Activated CD4-positive, alpha-beta T cell treated with anti-CD3 and anti-CD28 coated beads, Interleukin-2, amount 10 ng/mL, durations not matched to agents 24 days and 14 days (primary cell): ENCODE measurements at places on chromosomes 16 and 17. TPM values are rescaled to one million over a fixed set of nuclear protein-coding genes. Genes with fewer than 3 reads are reported as not detected.
A peak's percentile ranks its signal among the peaks of the same experiment; 100 is the strongest.

MYO1C gene
- 37.4 and 43.4 TPM in 2 replicates for total RNA-seq

SLC5A10 gene
- total RNA-seq, result not detected in 2 replicates

GRCh38 chr17:74337834-74338500 lies 11.9 kb downstream of the KIF19 start:
- DNase-seq, result no peak

MYL11 gene
- total RNA-seq, result 1.0 and 1.3 TPM in 2 replicates

TNS4 gene
- 13.1 and 16.8 TPM in 2 replicates for total RNA-seq

DNA sequence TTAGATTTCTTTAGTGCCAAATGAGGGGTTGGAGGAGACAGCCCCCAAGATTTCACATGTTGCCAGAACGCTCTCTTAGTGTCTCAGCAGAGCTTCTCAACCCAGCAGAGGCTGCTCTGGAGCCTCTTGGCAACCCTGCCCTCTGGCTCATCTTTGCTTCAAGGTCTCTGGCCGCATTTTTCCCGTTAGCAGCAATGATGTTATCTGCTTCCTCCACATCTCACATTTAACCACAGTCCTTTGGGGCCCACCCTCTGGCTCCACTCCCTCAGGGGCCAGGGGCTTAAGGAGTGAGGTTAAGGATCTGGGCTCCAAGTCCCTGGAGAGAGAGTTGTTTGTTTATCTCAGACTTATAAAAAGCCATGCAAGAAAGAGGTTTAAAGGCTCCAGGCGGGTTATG lies 3.3 kb upstream of the XYLT1 start:
- peak; percentile 68 for DNase-seq
